ENCODE measurements at places on chromosomes 6 and 20.

DNA sequence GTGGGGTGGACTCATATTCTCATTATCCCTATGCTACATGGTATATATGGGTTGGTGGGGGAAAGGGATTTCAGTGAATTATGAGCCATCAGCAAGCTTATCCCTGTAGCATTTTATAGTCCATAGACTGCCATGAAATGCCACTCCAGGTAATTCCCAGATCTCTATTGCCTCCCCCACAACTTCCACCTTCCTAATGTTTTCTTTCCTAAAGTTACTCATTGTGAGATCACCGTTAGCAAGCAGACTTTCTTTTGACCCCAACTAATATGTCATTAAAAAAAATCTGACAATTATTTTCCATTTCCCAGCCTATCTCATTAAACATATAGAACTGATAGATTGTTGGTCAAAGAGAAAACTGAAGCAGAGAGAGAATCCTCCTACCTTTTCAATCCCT is 40.7 kb upstream of the TBX18 start:
- no peak for DNase-seq

DNA sequence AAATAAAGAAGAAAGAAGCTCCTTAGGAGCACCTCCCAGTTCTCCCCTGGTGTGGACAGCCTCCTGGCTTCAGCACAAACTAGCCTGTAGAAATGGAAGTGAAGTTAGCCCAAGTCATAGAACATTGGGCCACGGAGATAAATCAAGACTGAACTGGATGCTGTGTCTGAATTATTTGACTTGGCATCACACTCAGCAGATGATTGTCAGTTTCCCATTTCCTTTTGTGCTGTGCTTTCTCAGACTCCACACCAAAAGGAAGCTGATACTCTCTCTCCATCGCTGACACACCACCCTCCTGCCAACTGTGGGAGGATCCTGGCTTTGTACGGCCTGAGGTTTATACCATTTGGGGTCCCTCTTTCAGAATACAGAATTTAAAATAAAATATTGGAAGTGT is 209.8 kb downstream of the TFAP2A start:
- no peak for DNase-seq

DNA sequence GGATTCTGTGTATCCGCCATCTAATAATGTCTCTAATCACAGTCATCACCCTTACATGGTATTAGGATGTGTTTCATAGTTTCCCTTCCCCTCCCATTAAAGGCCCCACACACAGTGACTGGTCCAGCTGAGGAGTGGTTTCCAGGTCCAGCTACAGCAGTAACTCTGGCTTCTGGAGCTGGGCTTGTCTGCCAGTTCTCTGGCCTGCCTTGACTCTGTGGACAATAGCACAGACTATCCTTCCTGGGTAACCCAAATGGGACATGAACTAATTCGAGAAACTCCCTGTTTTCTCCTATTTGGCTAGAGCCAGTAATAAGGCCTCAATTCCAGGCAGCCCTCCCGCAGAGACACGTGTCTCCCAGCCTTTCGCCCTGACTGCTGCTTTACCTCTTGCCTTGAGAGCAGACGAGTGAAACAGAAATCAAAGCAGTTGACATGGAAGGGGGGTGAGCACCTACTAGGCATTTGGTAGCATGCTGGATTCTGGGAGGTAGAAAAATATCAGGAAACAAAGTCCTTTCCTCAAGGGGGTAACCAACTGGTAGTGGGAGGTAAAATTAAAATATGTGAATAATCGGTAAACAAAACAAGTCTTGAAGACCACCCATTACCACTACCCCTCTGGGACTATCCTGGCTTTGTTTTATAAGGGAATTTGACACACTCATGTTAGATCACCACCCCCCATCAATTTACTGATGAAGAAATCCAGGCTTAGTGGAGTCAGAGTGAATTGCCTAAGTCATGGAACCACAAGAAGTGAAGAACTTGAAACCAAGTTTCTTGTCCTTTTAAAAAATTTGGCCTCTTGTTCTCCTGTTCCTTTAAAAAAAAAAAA is 1.2 kb downstream of the TRAF3IP2 start:
- no peak for DNase-seq

DNA sequence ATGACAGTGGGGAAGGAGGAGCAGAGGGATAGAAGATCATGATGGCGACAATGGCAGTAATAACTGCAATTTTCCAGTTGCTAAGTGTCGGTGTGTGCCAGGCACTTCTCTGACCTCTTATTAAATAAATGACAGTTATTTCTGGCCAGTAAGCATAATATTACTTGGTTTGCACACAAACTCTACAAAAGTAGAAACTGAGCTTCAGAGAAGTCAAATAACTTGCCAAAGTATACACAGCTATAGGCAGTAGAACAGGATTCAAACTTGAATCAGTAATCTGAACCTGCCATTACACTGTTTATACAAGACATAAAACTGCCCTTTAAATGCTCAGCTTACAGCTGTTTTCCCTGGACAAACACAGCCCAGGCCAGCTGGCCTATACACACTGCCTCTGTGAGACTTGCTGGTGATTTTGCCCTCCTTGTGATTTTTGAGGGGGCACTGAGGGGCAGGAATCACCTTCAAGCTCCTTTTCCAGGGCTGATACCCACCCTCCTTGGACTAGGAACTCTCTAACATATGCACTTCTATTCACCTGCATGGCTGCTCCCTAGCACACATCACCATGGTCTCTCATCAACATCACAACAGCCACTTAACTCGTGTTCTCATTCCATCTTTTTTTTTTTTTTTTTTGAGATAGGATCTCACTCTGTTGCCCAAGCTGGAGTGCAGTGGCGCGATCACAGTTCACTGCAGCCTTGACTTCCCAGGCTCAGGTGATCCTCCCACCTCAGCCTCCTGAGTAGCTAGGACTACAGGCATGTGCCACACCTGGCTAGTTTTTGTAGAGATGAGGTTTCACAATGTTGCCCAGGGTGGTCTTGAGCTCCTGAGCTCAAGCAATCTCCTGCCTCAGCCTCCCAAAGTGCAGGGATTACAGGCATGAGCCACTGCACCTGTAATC is 63.6 kb downstream of the SLC23A2 start:
- no peak for DNase-seq

DNA sequence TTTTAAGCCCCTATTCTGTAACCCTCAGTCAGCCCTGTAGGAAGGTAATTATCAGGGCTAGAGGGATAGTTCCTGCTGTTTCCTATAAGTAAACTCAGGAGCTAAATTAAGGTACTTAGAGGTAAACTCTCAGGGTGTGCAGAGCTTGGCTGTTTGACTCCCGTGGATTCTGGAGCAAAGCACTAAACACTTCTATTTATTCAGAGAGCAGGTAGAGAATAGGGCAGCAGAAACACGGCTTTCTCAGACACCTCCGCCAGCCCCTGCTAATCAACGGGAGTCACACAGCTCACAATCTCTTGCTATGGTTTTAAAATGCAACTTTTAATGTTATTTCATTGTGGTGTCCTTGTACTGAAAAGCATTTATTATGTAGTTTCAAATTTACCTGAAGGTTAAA is 21.8 kb downstream of the PRKN start:
- no peak for DNase-seq

DNA sequence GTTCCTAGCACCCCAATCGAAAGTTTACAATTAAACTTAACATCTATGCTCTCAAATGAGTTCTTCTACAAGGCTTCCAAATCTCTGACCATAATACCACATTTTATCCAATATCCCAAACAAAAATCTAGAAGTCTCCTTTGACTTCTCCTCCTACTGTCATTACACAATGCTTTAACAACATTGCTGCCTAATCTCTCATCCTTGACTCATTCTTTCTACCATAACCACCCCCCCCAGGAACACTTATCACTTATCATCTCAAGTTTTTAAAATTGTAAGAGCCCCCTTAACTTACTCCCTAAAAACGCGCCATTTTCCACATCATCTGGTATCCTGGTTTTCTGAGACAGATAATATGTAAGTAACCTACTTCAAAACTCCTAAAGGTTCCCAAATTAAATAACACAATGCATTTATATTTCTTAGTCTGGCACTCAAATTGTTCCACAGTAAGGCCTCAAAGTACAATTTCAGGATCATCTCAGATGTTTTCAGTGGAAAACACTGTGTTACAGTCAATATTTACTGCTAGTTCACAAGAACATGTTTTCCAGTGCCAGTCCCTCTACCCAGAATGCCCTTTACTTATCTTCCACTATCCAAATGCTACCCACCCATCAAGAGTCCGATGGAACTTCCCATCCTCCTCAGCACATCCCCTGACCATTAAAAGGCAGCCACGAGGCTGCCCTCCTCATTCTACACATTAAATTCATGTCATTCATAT is 308.2 kb upstream of the THEMIS start:
- DNase-seq = no peak

GRCh38 chr6:156775717-156776116 is 1.5 kb upstream of the ARID1B start:
- peak; percentile 20 for DNase-seq

DNA sequence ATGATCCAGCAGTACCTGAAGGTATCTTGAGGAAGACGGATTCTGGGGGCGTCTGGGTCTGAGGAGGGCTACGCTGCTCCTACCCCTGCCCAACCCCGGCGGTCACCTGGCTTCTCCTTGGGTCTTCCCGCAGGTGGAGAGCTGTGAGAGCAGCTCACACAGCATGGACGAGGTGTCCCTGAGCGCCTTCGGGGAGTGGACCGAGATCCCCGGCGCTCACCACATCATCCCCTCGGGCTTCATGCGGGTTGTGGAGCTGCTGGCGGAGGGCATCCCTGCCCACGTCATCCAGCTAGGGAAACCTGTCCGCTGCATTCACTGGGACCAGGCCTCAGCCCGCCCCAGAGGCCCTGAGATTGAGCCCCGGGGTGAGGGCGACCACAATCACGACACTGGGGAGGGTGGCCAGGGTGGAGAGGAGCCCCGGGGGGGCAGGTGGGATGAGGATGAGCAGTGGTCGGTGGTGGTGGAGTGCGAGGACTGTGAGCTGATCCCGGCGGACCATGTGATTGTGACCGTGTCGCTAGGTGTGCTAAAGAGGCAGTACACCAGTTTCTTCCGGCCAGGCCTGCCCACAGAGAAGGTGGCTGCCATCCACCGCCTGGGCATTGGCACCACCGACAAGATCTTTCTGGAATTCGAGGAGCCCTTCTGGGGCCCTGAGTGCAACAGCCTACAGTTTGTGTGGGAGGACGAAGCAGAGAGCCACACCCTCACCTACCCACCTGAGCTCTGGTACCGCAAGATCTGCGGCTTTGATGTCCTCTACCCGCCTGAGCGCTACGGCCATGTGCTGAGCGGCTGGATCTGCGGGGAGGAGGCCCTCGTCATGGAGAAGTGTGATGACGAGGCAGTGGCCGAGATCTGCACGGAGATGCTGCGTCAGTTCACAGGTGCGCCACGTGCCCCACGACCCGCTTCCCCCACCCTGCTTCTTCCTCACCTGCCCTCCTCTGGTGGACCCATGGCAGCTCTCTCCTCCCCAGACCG is 166.9 kb upstream of the RNF24 start:
- DNase-seq = no peak

DNA sequence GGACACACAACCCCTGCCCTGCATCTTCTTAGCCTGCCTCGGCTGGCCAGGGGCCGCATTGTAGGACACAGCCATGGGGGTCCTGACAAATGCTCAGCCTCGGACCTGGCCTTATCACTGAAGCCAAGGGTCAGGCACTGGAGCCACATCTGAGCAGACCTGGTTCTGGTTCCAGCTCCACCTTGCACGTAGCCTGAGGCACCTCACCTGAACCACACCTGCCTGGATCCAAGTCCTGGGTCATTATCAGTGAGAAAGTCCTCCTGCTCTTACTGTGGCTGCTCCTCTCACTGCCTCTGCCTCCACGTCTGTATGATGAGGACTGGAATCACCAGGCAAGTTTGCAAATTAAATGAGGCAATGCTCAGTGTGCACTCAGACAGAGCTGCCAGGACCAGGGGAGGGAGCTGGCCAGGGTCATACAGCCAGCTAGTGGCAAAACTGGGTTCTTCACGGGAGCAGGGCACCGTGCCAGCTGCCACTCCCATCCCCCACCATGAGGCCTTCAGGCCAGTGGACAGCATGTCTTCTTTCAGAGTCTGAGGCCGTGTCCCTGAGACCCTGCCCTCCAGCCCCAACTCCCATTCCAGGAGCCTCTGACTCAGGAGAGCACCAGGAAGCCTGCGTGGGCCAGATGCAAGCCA is 40.2 kb downstream of the MRPL14 start:
- DNase-seq = no peak

DNA sequence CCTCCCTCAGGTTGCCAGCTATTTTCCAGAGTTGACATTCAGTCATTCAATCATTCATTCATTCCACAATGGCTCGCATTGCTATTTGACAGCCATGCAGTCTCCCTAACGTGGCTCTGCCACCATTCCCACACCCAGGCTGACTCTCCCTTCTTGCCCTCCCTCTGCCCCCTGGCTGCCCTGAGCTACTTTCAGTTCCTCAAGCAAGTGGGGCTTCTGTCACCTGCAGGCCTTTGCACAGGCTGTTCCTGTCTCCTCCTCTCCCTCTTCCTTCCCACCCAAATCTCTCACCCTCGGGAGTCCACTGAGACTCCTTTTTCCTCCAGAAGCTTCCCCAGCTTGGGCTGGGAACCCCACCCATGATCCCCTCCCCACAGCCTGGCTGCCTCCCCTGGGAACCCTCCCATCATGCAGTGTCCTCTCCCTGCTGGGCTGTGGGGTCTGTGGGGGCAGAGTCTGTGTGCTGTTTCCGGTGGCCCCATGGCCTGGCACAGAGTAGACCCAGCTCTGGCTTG is 2.6 kb downstream of the PACSIN1 start:
- no peak for DNase-seq

DNA sequence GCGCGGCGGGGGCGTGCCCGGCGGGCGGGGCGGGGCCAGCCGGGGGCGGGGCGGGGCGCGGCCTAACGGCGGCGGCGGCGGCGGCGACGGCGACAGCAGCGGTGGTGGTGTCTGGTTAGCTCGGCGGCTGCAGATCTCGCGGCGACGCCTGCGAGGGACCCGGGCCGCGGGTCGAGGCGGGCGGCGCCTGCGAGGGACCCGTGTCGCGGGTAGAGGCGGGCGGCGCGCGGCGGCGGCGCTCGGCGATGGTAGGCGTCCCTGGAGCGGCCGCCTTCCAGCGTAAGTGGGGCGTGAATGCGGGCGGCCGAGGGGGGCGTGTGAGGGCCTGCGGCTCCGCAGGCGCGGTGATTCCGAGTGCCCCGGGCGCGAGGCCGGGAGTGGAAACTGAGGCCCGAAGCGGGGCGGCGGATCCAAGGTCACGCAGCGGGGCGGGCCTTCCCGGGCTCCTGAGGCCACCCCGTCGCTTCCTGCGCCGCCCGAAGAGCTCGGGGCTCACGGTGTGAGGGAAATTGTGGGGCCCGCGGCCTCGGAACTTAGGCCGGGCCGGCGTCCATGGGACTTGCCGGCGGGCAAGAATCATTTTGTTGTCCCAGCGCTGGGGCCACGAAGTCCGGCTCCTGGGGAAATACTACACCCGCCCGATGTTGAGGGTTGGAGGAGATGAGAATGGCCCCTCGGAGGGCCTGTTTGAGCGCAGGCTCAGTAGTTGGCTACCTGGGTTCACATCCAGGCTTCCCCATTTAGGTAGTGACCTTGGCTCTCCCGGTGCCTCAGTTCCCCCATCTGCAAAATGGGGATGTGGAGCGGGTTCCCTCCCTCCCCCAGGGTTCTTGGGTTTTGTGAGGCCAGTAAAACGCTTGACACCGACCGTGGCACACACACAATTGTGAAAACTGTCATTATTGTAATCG is at the start of gene CBFA2T2:
Gene CBFA2T2 (plus strand): TSS at position 74 of the 911 bp plus-strand sequence. CDS start 172 bp downstream, at position 246.
- DNase-seq = no peak
